ENCODE measurements at places on chromosomes 7 and 10.

DNA sequence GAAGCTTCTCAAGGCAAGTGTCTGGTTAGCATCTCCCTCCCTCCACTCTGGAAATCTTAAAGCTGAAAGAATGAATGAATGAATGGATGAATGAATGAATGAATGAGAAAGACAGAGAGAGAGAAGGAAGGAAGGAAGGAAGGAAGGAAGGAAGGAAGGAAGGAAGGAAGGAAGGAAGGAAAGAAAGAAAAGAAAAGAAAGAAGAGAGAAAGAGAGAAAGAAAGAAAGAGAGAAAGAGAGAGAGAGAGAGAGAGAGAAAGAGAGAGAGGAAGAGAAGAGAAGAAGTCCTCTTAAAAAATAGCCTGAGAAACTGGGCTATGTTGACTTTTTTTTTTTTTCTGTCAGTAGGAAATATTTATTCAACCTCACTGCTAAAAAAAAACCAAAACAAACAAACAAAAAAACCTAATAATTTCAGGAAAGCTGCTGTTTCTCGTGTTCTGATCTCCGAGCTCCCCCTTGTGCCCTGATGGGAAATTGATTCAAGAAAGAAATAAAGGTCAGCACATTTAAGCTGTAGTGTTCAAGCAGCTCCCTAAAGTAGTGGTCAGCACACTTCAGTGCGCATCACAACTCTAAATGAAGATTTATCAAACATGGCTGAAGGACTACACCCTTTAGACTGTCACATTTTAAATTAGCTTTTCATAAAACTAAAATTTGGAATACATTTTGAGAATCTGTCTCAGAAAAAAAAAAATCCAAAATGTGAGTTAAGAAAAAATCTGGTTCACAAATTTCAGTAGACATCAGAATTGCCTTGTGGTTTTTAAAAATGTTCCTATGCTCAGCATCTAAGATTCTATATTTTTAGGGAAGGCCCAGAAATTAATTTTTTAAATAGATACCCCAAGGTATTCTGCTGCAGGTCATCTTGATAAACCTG lies 154.3 kb downstream of the ELAPOR2 start:
- DNase-seq, result no peak

GRCh38 chr7:158407581-158408317 lies 179.9 kb downstream of the PTPRN2 start:
- no peak for DNase-seq

- no peak for DNase-seq
Measured at GRCh38 chr10:70355051-70356021, 27.1 kb downstream of the LRRC20 start.

GRCh38 chr7:30671793-30672465 lies 10.3 kb downstream of the CRHR2 start:
- DNase-seq, result peak; percentile 81

GRCh38 chr7:101294039-101294831 lies 27.4 kb downstream of the IFT22 start:
- DNase-seq, result peak; percentile 82

GRCh38 chr10:67788028-67788886 lies 49.7 kb downstream of the DNAJC12 start:
- DNase-seq, result peak; percentile 56

GRCh38 chr7:83861-84632 lies 108.3 kb upstream of the FAM20C start:
- no peak for DNase-seq

- DNase-seq, result no peak
Measured at GRCh38 chr10:6050801-6051445, 11.2 kb downstream of the IL2RA start.

DNA sequence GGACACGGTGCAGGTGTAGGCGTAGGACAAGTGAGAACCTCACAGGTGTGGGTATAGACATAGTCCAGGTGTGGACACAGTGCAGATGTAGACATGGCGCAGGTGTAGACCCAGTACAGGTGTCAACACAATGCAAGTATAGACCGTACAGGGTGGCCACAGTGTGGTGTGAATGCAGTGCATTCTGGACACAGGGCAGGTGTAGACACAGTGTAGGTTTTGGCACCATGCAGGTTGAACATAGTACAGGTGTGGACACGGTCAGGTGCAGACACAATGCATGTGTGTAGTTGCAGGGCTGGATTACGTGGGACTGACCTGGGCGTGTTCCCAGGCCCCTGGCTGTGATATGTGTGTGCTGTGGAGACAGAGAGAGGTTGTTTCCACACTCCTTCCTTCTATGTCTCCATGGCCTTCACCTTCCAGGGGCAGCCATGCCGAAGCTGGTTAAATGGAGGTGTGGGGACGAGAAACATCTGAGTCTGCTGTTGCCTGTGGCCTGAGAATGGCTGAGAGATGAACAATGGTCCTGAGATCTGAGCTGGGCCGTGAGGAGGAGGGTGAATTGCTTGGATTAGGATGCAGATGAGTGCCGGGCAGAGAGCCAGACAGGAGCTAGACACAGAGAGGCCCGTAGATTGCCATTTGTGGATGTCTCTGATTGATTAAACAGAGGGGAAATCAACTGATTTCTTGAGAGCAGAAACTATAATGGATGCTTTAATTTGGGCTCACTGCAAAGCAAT lies 343.9 kb upstream of the SHH start:
- no peak for DNase-seq

DNA sequence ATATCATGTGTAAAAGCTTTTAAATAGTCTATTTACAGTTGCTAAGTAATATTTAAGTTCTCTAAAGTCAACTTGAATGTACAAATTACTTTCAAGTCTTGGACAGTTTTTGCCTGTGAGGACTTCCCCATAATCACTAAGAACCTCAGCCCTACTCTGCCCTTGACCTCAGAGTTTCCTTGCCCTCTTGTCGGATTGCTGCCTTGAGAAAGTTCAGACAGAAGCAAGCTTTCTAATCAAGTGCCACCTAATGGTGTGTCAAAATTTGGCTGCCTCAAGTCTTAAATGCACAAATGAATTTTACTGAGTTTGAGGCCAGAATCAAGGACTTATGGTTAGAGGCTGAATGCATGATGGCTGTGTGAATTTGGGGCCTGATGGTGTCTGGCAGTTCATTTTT lies 88.3 kb upstream of the KAT6B start:
- DNase-seq, result no peak

DNA sequence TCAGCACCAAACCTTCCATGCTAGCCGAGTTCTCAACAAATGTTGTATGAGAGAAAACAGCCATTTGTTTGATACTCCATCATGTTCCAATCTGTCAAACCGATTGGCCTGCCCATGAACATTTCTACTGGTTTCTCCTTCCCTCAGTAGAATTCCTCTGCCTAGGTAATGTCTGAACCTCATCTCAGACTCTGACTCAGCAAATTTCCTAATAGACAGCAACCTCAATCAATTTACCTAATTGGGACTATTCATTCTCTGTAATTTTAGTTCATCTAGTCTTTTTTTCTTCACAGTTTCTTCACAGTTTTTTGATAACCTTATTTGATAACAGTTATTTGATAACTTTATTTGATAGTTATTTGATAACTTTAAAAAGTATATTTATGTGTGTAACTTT lies 585.1 kb downstream of the DNAJB9 start:
- no peak for DNase-seq

DNA sequence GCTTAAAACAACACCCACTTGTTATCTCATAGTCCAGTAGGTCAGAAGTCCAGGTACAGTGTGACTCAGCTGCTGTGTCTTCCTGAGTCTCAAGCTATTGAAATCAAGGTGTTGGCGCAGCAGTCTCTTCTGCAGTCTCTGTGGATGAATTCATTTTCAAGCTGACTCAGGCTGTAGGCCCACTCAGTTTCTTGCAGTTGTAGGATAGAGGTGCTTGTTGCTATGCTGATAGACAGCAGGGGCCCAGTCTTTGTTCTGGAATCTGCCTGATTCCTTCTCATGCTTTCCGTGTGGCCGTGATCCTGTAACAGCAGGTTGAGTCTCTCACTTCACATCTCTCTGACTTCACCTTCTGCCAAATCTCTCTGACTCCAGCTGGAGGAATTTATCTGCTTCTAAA lies 400.4 kb upstream of the POM121L12 start:
- no peak for DNase-seq

DNA sequence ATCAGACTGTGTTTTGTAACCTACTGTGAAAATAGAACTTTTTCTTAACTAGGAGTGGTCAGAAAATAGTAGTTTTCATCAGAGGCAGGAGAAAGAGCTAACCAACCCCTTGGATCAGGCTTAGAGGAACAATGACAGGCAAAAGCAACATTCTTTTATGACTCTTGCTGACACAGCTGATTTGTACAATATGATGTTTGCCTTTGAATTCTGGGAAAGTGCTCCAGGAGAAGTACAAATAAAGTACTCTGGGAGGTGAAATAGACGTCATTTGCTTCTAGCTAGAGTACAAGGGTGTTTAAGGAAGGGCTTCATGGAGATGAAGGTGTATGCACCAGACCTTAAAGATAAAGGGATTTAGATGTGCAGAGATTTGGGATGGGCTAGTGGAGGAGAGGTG lies 75.1 kb upstream of the KIAA1217 start:
- no peak for DNase-seq

GRCh38 chr7:106423111-106423510 lies 138.3 kb upstream of the NAMPT start:
- DNase-seq, result no peak

- no peak for DNase-seq
Measured at GRCh38 chr10:113214331-113214730, 264.3 kb downstream of the TCF7L2 start.

- no peak for DNase-seq
Measured at GRCh38 chr10:16742165-16742960, 74.9 kb downstream of the RSU1 start.

Measured in H1 (cell line).